ENCODE measurements at places on chromosomes 1 and 21.

- no peak for DNase-seq
Observed at GRCh38 chr1:32250893-32251716, at the start of gene LCK. LCK (plus strand) TSS chr1:32251265; CDS start chr1:32274330, 23,065 bp downstream.

GRCh38 chr1:45009956-45010854 is 919 bp downstream of the HECTD3 start:
- no peak for DNase-seq

DNA sequence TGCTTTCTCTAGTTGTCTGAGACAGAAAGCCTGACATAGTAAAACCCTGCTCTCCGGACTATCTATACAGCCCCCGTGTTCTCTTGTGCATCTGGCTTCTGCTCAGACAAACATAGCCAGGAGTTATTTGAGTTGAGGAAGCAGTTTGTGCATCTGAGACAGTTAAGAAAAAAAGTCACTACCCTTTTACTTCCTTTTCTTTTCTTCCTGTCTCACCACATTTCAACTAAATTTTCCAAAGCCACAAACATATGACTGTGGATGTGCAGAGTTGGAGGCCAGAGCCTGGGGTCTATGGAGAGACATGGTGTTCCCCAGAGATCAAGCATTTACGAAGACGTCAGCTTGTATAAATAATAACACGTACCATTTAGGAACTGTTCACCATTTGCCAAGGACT is 158.5 kb upstream of the FGGY start:
- DNase-seq: no peak

DNA sequence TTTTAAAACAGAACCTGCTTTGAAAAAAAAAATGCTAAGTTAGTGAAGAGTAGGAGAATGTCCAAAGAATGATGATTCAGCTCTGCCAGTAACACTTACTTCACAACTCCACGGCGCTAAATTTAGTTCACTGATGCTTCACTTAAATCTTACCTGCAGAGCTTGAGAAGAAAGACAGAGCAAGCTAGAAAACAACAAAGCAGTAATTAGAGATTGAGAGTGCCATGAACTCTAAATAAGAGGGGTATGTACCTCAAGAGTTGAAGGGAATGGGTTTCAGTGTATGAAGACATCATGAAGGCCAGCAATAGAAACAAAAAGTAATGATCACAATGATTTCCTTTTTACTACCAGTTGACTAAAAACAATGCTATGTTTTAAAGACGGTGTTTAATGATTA is 32.8 kb downstream of the EPRS1 start:
- DNase-seq: peak; percentile 60

DNA sequence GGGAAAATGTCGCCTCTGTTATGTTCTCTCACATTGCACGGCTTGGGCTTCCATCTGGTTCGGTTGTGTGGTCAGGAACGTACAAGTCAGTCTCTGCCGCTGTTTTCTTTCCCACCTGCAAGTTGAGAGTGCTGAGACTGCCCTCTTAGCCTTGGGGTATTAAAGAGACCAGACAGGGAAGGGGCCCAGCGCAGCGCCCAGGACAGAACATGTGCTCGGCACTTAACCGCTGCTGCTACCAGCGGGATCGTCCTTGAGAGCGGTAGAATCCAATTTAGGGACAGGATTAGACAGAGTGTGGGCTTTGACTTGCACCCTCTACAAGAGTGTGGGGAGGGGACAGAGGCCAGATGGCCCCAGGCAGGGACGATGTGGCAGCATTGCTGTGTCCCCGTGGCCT is 17.7 kb upstream of the AGPAT3 start:
- no peak for DNase-seq

Data from fibroblast of the aortic adventitia (primary cell).